ENCODE measurements at places on chromosomes 4 and X. TPM values are rescaled to one million over a fixed set of nuclear protein-coding genes. Genes with fewer than 3 reads are reported as not detected.

Gene IBSP
- not detected for polyA plus RNA-seq

Gene CCSER1
- polyA plus RNA-seq = 4.7 TPM

Gene KLHL2
- polyA plus RNA-seq = 4.0 TPM

Gene PPEF2
- polyA plus RNA-seq = not detected

Gene PCGF3
- 6.1 TPM for polyA plus RNA-seq

Gene TMEM35A
- polyA plus RNA-seq = not detected

Gene HAND2
- polyA plus RNA-seq = not detected

Gene PALLD
- polyA plus RNA-seq = 0.31 TPM

Gene DOK7
- polyA plus RNA-seq = 25.2 TPM

Gene DOCK11
- polyA plus RNA-seq = 22.3 TPM

Gene GPR173
- polyA plus RNA-seq = not detected

Gene ATP6AP2
- polyA plus RNA-seq = 118 TPM

Gene CXCL10
- 0.58 TPM for polyA plus RNA-seq

Gene DCAF8L1
- polyA plus RNA-seq = not detected

Gene ANK2
- not detected for polyA plus RNA-seq

Gene MAGEA3
- polyA plus RNA-seq = not detected

Gene IDH3G
- 104 TPM for polyA plus RNA-seq

Gene MOSPD2
- polyA plus RNA-seq = 5.6 TPM
